Neuronal stem cell (in vitro differentiated cells): ENCODE measurements at places on chromosomes 1 and 21.

DNA sequence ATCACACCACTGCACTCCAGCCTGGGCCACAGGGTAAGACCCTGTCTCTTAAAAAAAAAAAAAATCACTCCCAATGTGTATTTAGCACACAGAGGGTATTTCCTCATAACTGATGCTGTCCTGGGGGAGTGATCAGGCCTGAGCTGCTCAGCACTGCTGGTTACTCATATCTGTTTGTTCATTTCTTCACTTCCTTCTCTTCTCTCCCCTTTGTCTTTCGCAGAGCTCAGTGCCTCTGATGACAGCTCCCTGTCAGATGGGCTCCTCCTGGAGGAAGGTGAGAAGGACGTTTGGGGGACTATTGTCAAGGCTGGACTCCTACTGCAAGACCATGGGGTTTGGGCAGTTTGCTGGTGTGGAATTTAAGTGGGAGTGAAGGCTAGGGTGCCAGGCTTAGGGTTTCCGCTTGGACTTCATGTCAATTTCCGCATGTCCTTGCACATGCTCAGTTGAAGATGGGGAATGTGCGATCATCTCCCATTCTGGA is 13.0 kb downstream of the INAVA start:
- DNase-seq, result no peak

GRCh38 chr1:32215629-32216480 is 6.3 kb downstream of the TMEM234 start:
- no peak for DNase-seq

DNA sequence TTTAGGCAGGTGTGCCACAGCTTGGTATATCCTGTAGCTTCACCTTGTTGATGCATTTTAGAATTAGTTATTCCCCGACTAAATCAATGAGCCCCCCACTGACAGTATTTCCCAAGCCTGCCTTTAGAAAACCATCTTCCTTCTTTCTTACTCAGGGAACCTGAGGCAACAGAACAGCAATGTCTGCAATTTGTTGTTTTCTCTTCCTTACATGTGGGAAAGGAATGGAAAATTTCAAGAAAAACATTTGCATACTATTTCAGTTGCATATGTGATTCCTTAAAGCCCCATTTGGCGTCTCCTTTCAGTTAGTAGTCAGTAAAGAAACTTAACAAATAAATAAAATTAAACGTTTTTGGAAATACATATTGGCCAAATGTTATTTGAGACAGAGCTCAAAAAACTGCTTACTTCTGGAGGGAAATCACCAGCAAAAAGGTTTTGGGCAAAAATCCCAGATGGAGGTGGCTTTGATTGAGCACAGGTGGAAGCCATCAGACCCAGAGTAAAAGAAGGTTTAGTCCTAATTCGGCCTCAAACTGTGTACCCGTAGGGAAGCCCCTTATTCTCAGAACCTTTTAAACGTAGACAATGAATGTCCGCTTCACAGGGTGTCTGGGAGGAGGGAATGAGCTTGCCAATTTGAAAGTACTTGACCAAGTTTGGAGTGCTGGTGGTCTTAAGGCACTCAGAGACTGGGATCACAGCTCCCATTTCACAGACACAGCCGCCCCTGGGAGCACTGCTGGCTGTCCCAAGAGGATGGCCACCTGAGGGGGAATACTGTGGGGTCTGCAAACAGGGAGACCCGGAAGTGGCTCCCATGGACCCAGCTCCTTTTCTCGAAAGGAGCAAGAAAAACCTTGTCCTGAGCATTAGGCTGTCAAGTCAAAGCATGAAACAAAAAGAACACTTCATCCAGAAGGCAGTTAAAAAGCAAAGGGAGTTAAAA is 9.4 kb downstream of the LHX4 start:
- DNase-seq, result no peak

- no peak for DNase-seq
Observed at GRCh38 chr1:1315435-1315954, 7.1 kb downstream of the PUSL1 start.

- no peak for DNase-seq
Observed at GRCh38 chr1:230219174-230220067, 152.4 kb downstream of the GALNT2 start.

DNA sequence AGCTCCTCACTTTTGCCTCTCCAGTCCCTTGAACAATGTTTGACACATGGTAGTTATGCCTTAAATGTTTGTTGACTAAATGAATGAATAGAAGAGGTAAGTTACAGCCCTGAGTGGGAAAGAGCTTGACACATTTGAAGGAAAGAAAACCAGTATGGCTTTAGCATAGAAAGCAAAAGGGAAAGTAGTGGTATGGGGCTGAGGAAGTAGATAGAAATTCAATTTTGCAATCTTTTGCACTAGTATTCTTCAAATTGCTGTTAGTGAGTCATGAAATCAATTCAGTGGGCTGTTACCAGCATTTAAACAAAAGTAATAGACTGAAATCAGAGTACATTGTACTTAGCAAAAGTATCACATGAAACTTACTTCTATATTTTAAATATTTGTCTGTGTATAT is 21.1 kb downstream of the PLA2G4A start:
- no peak for DNase-seq

DNA sequence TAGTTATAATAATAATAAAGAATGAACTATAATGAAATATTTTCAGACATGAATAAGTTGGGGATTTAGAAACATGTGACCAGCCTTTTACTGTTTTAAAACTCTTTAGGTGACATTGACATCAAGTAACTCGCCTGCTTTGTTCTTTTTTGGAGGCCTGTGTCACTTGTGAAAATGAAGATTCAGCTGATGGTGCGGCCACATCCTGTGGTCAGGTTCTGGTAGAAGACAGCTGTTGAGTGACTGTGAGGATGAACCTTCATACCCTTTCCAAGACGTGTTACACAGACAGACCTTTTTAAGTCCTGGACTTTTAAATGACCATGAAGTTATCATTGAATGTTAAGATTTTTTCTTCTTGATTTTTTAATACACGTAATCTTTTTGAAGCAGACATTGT is 10.3 kb downstream of the UTS2 start:
- no peak for DNase-seq

- no peak for DNase-seq
Observed at GRCh38 chr21:31798842-31799704, 67.2 kb upstream of the SCAF4 start.

GRCh38 chr1:201708085-201708512 is 120.9 kb upstream of the IPO9 start:
- no peak for DNase-seq

DNA sequence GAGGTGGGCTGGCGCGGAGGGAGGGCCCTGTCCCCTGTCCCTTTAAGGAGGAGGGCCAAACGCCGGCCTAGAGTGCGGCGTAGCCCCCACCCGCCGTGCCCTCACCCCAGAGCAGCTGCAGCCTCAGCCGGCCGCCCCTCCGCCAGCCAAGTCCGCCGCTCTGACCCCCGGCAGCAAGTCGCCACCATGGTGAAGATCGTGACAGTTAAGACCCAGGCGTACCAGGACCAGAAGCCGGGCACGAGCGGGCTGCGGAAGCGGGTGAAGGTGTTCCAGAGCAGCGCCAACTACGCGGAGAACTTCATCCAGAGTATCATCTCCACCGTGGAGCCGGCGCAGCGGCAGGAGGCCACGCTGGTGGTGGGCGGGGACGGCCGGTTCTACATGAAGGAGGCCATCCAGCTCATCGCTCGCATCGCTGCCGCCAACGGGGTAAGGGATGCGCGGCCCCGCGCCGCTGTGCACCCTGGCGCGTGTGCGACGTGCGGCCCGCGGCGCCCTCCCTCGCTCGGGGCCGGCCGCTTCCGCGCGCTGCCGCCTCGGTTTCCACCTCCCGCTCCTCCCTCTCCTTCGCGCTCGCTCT is at the start of gene PGM1:
Gene PGM1, plus strand, starts transcription at position 109 of the 583 bp plus-strand sequence. Its CDS starts 78 bp downstream, at position 187.
- DNase-seq, result peak; percentile 49

DNA sequence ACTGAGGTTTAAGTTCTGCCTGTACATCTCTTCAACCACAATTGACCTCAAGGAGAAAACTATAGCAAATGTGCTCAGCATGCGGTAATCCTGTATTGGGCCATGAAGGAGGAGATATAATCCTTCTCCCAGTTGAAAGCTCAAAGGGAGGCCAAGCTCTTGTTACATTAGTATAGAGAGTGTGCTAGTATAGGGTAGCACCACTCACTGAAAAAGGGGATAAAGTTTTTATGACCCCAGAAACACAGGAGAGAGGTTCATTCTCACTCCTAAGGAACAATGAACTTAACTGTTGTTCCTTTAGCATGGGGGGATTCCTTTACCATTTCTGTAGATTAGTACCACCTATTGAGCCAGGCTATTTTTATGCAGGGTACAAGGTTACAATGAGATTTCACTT is 267.7 kb downstream of the LRRIQ3 start:
- DNase-seq, result no peak

- DNase-seq, result no peak
Observed at GRCh38 chr1:78047106-78047505, 1.3 kb downstream of the GIPC2 start.

DNA sequence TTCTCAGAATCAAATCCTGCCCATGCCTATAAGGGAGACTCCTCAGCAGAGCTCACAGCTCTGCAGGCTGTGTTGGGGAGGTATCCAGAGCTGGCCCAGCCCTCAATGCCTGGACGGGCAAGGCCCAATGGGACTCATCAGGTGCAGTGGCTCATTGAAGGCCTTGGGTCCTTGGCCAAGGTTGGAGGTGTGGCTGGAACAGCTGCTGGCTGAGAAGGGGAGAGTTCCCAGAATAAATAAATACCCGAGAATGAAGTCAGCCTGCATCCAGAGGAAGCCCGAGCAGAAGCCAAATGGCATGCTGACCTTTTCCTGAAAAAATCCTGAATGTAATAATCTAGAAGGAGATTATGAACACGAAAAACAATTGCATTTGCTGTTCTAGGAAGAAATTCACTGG is 25.2 kb upstream of the IKBKE start:
- no peak for DNase-seq

DNA sequence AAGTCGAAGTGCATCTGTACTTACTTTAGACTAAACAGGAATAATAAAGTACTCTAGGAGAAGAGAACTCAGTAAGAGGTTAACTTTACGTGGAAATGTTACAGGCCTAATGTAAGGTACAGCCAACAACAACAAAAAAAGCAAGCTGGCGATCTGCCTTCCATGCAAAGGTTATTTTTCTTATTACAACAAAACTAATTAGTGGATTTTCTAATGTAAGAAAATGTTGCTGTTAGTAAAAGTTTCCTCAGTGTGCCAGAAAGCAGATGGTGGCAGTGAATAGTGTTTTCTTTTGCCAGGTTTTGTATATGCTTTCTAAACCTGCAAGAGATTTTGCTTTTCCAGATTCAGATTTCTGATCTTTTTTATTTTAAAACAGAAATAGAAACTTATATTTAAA is 179.2 kb downstream of the NFIA start:
- no peak for DNase-seq
